MCF 10A (cell line): ENCODE measurements at places on chromosomes 2 and 18. TPM values are rescaled to one million over a fixed set of nuclear protein-coding genes. Genes with fewer than 3 reads are reported as not detected.
A peak's percentile ranks its signal among the peaks of the same experiment; 100 is the strongest.

The CTNNA2 gene
- total RNA-seq = not detected in 2 replicates

GRCh38 chr2:234257859-234258561 lies 207.5 kb downstream of the SPP2 start:
- no peaks in the 10 kb centered on the region for H3K36me3 ChIP-seq
- no peak overlapping the region for H3K4me3 ChIP-seq
- H3K4me1 ChIP-seq = peaks cover 29% of the 10 kb centered on the region
- H3K27ac ChIP-seq = peak overlapping the region; percentile 50
- H3K27me3 ChIP-seq = no peaks in the 10 kb centered on the region
- DNase-seq = peak; percentile 97

- H3K27ac ChIP-seq = no peak overlapping the region
- H3K4me1 ChIP-seq = peaks cover 3% of the 10 kb centered on the region
- no peaks in the 10 kb centered on the region for H3K36me3 ChIP-seq
- no peak for DNase-seq
Measured at GRCh38 chr2:122033778-122034177, 278.3 kb downstream of the TSN start.

DNA sequence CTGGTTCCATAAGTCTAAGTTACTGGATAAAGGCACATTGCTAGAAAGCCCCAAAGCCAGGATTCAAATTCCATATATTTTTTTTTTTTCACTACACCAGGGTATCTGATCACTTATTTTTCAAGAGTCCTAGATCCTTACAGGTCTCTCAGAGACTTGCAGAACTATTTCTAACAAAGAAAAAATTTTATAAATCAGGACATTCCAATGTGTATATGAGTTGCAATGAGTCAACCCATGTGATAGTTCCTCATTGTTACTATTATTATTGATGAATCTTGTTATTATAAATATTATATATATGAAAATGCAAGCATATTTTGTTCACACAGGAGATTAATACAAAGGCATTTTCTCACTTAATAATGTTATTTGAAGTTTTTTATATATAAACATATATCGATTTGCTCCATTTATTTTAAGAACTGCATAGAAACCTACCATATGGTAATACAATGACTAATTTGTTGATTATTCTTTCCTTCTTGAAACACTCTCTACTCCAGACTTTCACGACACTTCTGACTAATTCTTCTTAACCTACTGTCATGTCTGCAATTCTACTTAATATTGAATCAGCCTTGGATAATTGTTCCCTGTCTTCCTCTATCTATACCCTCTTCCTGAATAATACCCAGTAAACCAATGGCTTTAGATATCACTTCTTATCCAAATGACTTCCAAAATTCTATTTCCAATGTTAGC lies 968.4 kb upstream of the NRXN1 start:
- H3K4me3 ChIP-seq = no peak overlapping the region
- peaks cover 6% of the 10 kb centered on the region for H3K4me1 ChIP-seq
- H3K27me3 ChIP-seq = no peaks in the 10 kb centered on the region
- DNase-seq = no peak

DNA sequence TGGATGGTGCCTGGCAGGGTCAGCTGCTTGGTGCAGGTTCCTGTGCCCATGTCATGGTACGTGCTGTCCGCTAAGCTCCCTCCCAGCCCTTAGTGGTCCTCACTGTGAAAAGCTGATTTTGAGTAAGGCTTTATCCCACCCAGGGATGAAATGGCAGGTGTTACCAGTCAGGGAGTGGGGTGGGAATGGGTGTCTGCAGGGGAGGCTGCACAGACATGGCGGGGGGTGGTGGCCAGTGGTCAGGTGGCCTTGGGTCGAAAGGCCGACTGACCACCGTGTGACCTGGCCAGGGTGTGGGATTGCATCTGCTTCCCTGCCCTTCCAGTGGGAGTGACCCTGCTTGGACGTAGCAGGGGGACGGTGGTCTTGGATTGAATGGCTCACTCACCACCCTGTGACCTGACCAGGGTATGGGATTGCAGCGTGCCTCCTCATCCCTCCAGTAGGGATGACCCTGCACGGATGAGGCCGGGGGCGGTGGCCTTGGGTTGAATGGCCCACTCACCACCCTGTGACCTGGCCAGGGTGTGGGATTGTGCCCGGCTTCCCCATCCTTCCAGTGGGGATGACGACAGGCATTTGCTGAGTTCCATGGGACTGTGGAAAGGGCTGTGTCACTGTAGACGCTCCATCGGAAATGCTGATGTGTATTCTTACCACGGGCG lies 29.8 kb downstream of the AGAP1 start:
- no peaks in the 10 kb centered on the region for H3K36me3 ChIP-seq
- no peak for DNase-seq
- no peak overlapping the region for H3K4me3 ChIP-seq
- H3K27me3 ChIP-seq = no peaks in the 10 kb centered on the region
- H3K4me1 ChIP-seq = peaks cover 14% of the 10 kb centered on the region
- H3K27ac ChIP-seq = no peak overlapping the region

DNA sequence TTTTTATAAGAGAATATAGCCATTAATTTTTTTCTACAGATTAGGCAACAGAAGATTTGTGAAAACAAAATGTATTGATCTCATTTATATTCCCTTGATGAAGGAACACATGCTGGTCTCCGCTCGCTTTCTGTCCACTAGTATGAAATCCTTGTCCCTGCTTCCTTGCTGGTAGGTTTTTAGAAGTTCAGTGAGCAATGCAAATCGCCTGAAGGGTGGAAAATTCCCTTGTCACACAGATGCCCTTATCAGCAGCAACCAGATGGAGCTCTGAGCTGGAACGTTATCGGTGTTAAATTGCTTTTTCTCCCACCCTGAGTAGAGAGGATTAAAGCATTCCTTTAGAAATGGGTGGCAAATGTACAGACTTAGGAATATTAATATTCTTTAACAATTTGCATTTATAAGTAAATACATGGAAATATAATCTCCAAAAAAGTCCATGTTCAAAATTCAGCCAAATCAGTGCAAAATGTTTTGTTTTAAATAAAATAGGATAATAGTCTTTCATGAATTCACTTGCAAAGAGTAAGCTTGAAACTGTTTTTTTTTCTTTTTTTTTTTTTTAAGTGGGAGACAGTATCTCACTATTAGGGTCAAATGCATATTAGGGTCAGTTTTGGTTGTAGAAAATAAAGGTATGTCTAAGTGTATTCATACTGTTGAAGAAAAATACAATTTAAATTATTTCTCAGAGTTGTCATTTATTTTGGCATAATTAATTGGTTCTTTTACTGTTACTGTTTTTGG lies 164.0 kb upstream of the MYO3B start:
- H3K4me1 ChIP-seq = no peaks in the 10 kb centered on the region
- H3K27me3 ChIP-seq = no peaks in the 10 kb centered on the region
- no peak overlapping the region for H3K27ac ChIP-seq

GRCh38 chr18:51398104-51398503 lies 200.6 kb upstream of the MEX3C start:
- no peaks in the 10 kb centered on the region for H3K36me3 ChIP-seq
- H3K4me1 ChIP-seq = peaks cover 12% of the 10 kb centered on the region
- peak; percentile 9 for DNase-seq
- no peak overlapping the region for H3K4me3 ChIP-seq
- no peaks in the 10 kb centered on the region for H3K27me3 ChIP-seq

DNA sequence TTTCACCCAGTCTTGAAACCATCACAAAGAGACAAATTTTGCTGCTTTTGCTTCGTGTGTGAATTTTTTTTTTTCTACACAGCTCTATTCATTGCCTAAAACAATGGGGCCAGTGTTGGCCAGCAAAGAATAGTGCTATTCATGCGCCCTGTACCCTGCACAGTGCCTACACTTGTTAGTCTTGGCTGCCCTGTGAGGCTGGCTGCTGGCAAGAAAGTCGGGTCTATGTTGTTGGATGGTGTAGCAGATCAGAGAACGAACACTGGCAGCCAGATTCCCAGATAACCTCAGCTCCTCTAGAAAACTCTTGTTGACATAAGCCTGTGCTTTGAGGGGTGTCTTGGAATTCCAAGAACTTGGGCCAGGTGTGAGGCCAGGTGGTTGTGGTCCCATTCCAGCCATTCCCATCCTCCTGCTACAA lies 455.7 kb upstream of the TCF4 start:
- H3K27me3 ChIP-seq = no peaks in the 10 kb centered on the region
- no peaks in the 10 kb centered on the region for H3K36me3 ChIP-seq
- H3K27ac ChIP-seq = no peak overlapping the region

The PLEKHB2 gene
- 57.6 and 78.1 TPM in 2 replicates for total RNA-seq

- no peaks in the 10 kb centered on the region for H3K27me3 ChIP-seq
- DNase-seq = peak; percentile 31
- no peak overlapping the region for H3K27ac ChIP-seq
- H3K4me1 ChIP-seq = no peaks in the 10 kb centered on the region
- H3K4me3 ChIP-seq = no peak overlapping the region
Measured at GRCh38 chr18:54551590-54551989, 39.5 kb upstream of the DYNAP start.

- no peak for DNase-seq
- no peaks in the 10 kb centered on the region for H3K36me3 ChIP-seq
- peaks cover 51% of the 10 kb centered on the region for H3K27me3 ChIP-seq
- H3K4me1 ChIP-seq = no peaks in the 10 kb centered on the region
Measured at GRCh38 chr2:71695235-71696120, 242.1 kb downstream of the DYSF start.

The NAB1 gene
- total RNA-seq = 40.3 and 48.5 TPM in 2 replicates

The SLC5A7 gene
- total RNA-seq = not detected in 2 replicates

DNA sequence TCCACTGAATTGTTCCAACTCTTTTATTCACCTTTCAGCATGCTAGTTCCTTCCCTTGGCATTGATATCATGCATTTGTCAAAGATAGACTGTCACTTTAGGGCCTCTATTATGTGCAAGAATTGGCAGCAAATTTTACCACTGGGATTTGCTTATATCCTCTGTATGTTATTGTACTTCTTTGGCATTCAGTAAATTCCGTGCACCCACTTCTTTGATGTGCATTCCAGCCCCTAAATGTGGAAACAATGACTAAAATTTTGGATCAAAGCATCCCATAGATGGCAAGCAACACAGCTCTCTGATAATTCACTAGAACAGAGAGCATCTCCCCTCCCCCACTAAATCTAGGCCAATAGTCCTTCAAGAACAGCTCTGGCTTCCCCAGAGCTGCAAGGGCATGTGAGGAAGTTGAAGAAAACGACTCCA lies 399.0 kb upstream of the HNRNPA3 start:
- no peak overlapping the region for H3K4me3 ChIP-seq
- no peaks in the 10 kb centered on the region for H3K36me3 ChIP-seq
- H3K27me3 ChIP-seq = peaks cover 12% of the 10 kb centered on the region
- no peaks in the 10 kb centered on the region for H3K4me1 ChIP-seq

The SATB2 gene
- total RNA-seq = 16.5 and 22.2 TPM in 2 replicates

The PLCD4 gene
- total RNA-seq = 0.40 and 0.86 TPM in 2 replicates

- H3K4me3 ChIP-seq = no peak overlapping the region
- H3K36me3 ChIP-seq = peaks cover 13% of the 10 kb centered on the region
- no peak overlapping the region for H3K27ac ChIP-seq
- no peak for DNase-seq
Measured at GRCh38 chr18:62586781-62587487, 64.1 kb downstream of the ZCCHC2 start.

DNA sequence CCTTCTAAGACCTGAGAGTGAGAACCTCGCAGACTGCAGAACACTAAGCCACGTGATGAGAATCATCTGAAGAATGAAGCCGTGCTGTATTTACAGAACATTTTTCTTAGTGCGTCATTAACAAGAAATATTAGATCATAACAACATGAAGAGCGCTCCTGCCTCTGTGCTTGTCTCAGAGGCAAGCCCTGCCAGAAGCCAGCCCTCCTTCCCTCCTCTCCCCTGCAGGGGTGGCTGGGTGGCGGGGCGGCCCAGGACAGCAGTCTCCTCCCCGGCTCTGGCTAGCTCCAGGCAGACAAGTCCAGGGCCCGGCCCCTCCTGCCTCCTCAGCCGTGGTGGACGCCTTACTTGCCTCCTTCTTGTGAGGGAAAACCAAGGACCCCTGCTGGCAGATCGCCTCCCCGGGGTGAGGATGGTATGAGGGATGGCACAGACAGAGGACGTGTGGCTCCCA lies 262.7 kb downstream of the TWIST2 start:
- no peak overlapping the region for H3K4me3 ChIP-seq
- no peak for DNase-seq
- peaks cover 9% of the 10 kb centered on the region for H3K4me1 ChIP-seq
- H3K27ac ChIP-seq = no peak overlapping the region

- H3K4me1 ChIP-seq = peaks cover 15% of the 10 kb centered on the region
- H3K4me3 ChIP-seq = no peak overlapping the region
- no peaks in the 10 kb centered on the region for H3K36me3 ChIP-seq
Measured at GRCh38 chr2:183505911-183506310, 381.7 kb downstream of the NUP35 start.

GRCh38 chr18:62026586-62026985 lies 133.8 kb upstream of the RNF152 start:
- no peak overlapping the region for H3K27ac ChIP-seq
- DNase-seq = peak; percentile 40
- H3K4me3 ChIP-seq = no peak overlapping the region

DNA sequence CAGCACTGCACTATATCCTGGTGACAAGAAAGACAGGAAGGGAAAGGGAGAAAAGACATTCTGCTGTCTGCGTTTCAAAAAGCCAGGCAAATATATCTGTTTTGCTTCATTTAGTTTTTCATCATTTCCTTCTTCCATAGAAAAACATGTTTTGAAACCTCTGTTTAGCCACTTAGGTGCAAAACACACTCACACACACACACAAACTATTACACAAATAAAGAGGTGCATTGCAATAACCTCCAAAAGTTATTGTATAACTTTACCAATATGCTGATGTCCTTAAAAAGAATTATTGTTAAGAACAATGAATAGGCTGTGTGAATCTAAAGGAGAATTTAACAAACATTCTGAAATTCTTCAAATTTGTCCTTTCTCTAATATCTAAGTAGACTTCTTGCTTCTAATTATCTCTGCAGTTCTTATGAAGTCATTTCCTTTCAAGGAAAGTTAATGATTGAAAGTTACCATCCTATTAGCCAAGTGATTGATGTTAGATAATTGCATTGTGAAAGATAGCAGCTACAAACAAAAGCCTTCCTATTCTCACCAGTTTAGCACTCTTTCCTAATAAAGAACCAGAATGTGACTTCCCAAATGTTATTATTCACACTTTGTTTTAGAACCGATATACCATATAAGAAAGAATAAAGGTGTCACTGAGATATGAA lies 516.7 kb downstream of the KCNJ3 start:
- H3K27me3 ChIP-seq = peaks cover 69% of the 10 kb centered on the region
- H3K4me1 ChIP-seq = no peaks in the 10 kb centered on the region

DNA sequence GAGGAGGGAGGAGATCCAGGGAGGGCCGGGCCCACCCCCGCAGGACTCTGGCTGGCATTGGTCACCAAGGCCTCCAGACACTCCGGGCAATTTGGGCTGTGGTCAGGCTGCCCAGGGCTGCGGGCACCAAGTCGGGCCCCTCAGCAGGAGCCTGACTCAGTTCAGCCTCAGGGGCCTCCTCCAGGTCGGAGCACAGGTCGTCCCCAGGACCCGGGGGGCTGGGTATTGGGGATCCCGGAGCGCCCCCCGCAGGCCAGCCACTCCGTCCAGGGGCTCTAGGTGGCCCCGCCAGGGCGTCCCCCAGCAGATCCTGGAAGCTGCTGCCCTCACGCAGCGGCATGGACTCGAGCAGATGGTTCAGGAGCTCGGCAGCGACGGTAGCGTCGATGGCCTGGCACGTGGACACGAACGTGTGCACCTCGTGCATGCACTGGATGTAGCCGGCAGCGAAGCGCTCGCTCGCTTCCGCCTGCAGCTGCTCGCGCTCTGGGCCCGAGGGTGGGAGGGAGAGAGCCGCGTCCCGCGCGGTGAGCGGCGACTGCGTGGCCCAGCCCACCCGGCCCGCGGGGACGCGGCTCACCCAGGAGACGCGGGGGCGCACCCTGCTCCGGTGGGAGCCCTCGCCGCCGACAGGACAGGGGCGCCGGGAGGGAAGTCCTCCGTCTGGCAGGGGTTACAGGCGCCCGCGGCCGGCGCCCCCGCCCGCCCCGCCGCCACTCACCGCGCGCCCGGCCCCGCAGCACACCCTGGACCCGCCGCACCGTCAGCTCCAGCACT lies 884 bp downstream of the HES6 start:
- DNase-seq = no peak
- H3K4me1 ChIP-seq = peaks cover 5% of the 10 kb centered on the region
- H3K4me3 ChIP-seq = peak overlapping the region; percentile 80
- H3K36me3 ChIP-seq = no peaks in the 10 kb centered on the region
- H3K27me3 ChIP-seq = no peaks in the 10 kb centered on the region
- H3K27ac ChIP-seq = no peak overlapping the region
